ENCODE measurements at places on chromosomes 2 and 18.

- no peak for DNase-seq
These were observed 72.9 kb upstream of the SYT4 start for GRCh38 chr18:43350176-43350575.

DNA sequence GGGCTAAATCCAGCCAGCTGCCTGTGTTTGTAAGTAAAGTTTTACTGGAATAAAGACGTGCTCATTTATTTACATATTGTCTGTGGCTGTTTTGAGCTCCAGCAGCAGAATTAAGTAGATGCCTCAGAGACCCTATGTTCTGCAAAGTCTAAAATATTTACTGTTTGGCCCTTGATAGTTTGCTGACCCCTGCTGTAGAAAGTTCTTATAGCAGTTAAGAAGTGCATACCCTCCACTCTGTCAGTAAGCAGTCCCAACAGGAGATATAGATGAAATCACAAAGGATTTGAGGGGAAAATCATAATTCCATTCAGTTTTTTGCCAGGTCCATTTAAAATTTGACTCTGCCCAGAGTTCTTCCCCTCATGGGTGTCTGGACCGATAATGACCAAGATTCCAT is 50.1 kb upstream of the ITM2C start:
- no peak for DNase-seq

GRCh38 chr2:125364984-125365265 is 1291.0 kb upstream of the GYPC start:
- no peak for DNase-seq

GRCh38 chr2:186170693-186171092 is 315.4 kb upstream of the ZC3H15 start:
- no peak for DNase-seq

DNA sequence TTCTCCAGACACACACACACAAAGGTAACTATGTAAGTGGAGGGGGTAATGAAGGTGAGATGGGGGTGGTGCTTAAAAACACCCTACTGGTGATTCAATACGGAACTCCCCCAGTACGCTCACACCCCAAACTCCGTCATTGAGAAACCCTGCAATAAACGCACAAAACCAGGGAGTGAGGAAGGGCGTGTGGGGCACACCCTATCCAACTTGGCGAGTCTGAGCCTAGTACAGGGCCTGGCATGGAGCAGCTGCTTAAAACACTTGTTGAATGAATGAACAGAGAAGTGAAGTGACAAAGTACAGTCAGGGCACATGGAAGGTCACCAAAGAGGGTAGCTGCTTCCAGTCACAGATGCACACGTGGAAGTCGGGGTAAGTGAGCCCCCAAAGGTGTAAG is 146.8 kb upstream of the SMAD2 start:
- no peak for DNase-seq

DNA sequence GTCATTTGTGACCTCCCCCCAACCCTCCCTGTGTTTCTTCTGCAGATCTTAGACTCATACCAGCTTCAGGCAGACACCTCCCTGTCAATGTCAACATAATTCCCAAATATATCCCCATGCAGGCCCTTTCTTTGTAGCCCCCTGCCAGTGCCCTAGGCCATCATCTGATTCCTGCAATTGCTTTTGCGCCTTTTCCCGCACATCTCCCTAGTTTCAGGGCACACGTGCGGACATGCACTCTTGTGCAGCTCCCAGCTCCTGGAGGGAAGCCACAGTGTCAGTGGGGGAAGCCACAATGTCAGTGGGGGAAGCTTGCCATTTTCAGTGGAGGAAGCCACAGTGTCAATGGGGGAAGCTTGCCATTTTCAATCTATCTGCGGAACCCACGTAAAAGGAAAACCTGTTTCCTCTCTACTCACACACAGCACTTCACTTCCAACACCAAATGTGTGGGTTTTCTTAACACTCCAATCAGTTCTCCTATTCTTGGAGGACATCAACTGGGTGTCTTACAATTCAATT is 256.4 kb downstream of the ACKR3 start:
- no peak for DNase-seq

- no peak for DNase-seq
These were observed at the start of gene SP140L for GRCh38 chr2:230326453-230327417. Gene SP140L (plus strand): TSS chr2:230327193. CDS start chr2:230327270, 77 bp downstream.

GRCh38 chr18:31154181-31154580 is 8.5 kb downstream of the DSC1 start:
- DNase-seq: no peak

- DNase-seq: no peak
These were observed 1245.5 kb upstream of the FAM98A start for GRCh38 chr2:34844629-34845028.

- no peak for DNase-seq
These were observed 51.7 kb downstream of the NCKAP5 start for GRCh38 chr2:133516405-133517026.

- DNase-seq: no peak
These were observed 137.8 kb downstream of the ZAP70 start for GRCh38 chr2:97851172-97851571.

DNA sequence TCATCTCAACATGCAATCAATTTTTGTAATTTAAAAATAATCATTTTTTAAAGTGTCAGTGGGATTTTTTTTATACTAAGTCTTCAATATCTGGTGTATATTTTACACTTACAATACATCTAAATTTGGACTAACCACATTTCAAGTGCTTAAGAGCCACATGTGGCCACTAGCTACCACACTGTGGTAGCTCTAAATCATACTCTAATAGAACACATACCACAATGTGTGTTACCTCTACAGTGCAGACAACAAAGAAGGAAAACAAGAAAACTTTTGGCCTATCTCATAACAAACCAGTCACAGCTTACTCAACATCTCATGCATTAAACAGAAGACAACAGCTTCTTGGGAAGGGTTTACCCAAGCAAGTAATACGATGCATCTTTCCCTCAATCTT is 24.5 kb downstream of the PIAS2 start:
- DNase-seq: no peak

DNA sequence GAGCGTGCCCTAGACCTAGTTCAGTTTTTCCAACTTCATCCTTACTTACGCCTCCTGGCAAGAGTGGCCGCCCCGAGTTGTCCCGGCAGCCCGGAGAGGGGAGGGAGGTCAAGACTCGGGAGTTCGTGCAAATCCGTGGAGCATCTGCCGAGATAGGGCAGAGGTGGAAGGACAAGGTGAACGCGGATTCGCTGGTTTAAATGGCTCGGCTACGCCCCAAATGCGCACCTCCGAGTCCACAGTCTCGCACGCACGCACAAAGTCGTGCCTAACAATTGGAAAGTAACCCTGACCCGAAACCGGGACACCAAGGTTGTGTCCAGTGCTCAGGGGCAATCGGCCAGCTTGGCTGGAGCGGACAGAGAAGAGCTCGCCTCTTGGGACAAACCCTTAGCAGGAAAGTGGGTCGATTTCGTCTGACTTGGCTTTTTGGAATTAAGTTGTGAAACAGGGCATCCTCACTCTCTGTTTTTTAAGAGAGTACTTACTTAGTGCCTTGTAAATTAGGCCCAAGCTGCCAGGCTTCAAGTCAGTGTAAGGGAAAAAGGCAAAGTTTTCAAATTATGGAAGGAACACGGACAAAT is 726 bp upstream of the SS18 start:
- DNase-seq: no peak

GRCh38 chr2:223300326-223300725 is 248.3 kb downstream of the KCNE4 start:
- DNase-seq: no peak

- no peak for DNase-seq
These were observed 894 bp upstream of the GCC2 start for GRCh38 chr2:108447947-108448677.

DNA sequence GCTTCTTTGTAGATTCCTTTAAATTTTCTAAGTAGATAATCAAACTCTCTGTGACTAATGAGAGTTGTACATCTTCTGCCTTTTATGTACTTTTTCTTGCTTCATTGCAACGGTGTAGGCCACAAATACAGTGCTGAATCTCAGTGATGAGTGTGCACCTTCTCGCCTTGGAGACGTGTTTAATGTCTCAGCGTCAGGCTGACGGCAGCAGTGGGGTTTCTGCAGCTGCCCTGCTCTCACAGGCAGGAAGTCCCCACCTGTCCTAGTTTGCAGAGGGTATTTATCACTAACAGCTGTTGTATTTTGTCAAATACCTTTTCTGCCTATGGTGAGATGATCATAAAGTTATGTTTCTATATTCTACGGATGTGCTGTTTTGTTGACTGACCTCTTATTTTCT is 13.3 kb downstream of the AGXT start:
- DNase-seq: no peak

GRCh38 chr2:224885836-224886547 is 156.3 kb downstream of the DOCK10 start:
- DNase-seq: no peak

DNA sequence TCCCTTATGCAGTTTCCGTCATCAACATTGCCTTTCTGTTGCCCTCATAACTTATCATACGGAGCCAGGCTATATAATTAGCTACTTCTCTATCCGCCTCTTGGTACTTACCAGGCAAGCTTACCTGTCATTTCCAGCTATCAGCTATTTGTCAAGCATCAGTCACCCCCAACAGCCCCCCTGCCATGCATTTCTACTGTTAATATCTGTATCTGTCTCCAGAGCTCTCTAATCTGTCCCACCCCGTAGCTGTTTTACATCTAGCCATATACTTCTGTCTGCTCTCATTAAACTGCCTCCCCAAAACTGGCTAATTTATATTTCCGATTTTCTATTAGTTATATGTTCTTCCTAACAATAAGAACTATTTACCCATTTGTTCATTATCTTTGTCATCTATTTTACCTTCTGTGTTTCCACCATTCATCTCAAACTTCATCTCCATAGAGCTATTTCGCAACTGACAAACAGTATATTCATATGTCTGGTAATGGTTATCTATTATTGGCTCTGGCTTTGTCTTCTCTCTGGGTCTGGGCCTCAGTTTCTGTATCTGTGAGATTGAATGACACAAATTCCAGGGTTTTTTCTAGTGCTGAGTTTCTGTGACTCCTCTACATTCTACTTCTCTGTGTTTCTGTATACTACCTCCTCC is 9.6 kb downstream of the EMX1 start:
- DNase-seq: no peak

DNA sequence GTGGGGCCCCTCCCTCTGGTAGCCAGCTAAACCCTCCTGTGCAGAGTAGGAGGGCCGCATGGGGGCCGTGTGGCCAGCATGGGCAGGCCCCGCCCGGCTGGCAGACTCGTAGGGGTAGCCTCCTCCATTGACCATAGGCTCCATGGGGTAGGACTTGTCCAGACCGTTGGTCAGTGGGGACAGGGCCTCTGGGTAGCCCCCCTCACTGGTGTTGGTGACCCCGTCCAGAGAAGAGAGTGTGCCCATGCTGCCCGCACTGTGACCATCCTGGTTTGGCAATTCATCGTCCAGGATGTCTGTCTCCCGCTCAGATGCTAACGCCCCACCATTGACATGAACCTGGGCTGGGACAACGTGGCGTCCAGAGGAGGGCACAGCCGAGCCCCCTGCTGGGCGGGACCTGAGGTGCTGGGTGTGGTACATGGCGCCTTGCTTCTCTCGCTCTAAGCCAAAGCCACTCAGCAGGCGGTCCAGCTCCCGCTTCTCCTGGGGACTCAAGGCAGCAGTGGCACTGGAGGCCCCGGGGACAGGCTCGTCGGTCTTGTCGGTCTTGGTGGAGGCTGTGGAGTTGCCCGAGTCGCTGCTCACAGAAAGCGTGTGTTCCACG is 154.3 kb downstream of the TNS1 start:
- DNase-seq: no peak

GRCh38 chr2:3488855-3489763 is 30.2 kb downstream of the ADI1 start:
- no peak for DNase-seq

DNA sequence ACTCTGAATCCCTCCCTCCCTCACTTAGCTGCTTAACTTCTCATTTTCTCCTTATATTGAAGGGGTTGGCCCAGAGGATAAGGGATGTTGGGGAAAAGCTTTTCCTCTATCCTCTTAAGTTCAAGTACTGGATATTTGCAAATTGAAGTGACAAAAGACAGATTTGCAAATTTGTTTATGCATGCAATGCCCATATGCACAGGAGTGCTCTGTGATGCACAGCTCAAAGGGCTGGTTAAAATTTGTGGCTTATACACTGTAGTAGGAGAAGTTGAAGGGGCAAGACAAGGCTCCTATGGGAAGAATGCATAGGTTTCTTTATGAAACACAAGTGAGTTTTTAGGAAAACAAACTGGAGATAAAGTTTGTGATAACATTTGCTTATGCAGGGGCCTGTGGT is 8.4 kb upstream of the MSH6 start:
- no peak for DNase-seq

DNA sequence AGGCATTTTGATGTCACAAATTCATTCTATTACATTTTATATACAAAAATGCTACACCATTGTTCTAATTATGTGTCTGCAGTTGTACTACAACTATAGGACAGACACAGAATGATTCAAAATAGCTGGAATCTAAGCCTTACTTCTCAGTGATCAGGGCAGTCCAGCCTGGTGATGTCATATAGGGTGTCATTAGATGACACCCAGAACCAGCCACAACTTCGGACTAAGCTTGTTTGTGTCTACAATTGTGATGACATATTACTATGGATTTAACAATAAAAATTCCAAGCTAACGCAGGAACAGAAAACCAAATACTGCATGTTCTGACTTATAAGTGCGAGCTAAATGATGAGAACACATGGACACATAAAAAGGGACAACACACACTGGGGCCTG is 31.0 kb downstream of the M1AP start:
- no peak for DNase-seq

GRCh38 chr2:24421668-24422067 is 61.3 kb upstream of the ITSN2 start:
- peak; percentile 41 for DNase-seq

Measured in iPS DF 6.9 (cell line).